ENCODE measurements at places on chromosomes 3 and 15. TPM values are rescaled to one million over a fixed set of nuclear protein-coding genes. Genes with fewer than 3 reads are reported as not detected.

ADCY5 gene
- total RNA-seq, result 0.45 TPM

TEX264 gene
- 74.3 TPM for total RNA-seq

PCSK6 gene
- total RNA-seq, result 13.9 TPM

SLC25A36 gene
- total RNA-seq, result 18.3 TPM

CASR gene
- not detected for total RNA-seq

CAMK2N2 gene
- total RNA-seq, result 1.5 TPM

VEPH1 gene
- 0.25 TPM for total RNA-seq

CHRD gene
- 0.21 TPM for total RNA-seq

CHRFAM7A gene
- total RNA-seq, result 8.2 TPM

MYRIP gene
- not detected for total RNA-seq

CHST13 gene
- total RNA-seq, result 0.61 TPM

PLA2G4E gene
- total RNA-seq, result not detected

HESX1 gene
- not detected for total RNA-seq

ARHGEF26 gene
- total RNA-seq, result 12.6 TPM

SLC38A3 gene
- 0.06 TPM for total RNA-seq

PLIN1 gene
- total RNA-seq, result 0.08 TPM

ZNF620 gene
- total RNA-seq, result 2.0 TPM

SEMA5B gene
- 0.16 TPM for total RNA-seq

SPRED1 gene
- 9.0 TPM for total RNA-seq

FOXB1 gene
- not detected for total RNA-seq

IQCF2 gene
- not detected for total RNA-seq

STIMATE gene
- 8.8 TPM for total RNA-seq

AADACL2 gene
- total RNA-seq, result not detected

SPATA12 gene
- 0.32 TPM for total RNA-seq

TM2D3 gene
- 30.3 TPM for total RNA-seq

EMC7 gene
- 147 TPM for total RNA-seq

ABHD17C gene
- 24.9 TPM for total RNA-seq

GP9 gene
- total RNA-seq, result not detected

KCNH8 gene
- total RNA-seq, result not detected

FGD5 gene
- 0.04 TPM for total RNA-seq

POPDC2 gene
- total RNA-seq, result 0.23 TPM

ACP3 gene
- total RNA-seq, result not detected

KLHL40 gene
- total RNA-seq, result not detected

POLQ gene
- total RNA-seq, result 6.7 TPM

SLC51A gene
- total RNA-seq, result not detected

GOLGA8O gene
- total RNA-seq, result 0.27 TPM

LRRC2 gene
- not detected for total RNA-seq
